Fibroblast of skin of left biceps (primary cell): ENCODE measurements at places on chromosomes 12 and 14.
A peak's percentile ranks its signal among the peaks of the same experiment; 100 is the strongest.

DNA sequence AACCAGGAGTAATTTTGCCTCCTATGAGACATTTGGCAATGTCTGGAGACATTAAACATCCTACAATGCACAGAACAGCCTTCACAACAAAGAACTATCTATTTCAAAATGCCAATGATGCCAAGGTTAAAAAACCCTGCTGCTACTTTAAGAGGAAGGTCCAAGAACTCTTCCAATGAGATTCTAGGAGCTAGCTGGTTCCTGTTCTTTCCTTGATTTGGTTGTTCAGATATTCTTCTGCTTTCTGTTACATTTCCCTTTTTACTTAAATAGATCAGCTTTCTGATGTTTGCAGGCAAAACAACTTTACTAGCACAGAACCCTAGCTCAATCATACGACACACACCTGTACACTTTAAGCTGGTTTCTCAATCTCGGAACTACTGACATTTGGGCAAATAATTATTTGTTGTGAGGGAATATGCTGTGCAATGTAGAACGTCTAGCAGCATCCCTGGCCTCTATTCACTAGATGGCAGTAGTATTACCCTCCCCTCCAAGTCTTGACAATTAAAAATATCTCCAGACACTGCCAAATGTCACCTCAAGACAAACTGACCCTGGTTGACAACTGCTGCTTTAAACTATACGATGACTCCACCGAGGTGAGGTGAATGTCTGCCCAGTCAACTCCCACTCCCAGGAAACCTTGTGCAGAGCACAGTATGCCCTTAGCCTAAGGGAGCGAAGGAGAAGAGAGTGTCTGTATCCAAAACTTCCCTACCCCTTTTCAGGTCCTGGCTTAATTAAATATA lies 4.4 kb downstream of the BLTP3B start:
- no peak for DNase-seq

DNA sequence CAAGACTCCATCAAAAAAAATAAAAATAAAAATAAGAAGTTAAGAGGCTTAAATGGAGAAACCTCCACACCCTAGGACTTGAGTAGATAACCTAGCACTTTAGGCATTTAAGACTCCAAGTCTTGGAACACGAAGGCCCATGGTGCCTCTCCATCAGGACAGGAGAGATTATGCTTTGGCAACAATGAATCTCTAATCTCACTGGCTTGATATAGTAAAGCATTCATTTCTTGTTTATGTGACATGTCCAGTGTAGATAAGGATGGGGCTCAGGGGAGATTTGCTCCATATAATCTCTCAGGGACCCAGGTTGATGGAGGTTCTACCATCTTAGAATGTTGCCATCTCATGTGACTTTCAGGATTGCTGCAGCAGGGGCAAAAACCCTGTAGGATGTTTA lies 117.7 kb upstream of the FUT8 start:
- no peak for DNase-seq

GRCh38 chr14:68593806-68594536 lies 198.9 kb downstream of the ZFP36L1 start:
- peak; percentile 88 for DNase-seq

DNA sequence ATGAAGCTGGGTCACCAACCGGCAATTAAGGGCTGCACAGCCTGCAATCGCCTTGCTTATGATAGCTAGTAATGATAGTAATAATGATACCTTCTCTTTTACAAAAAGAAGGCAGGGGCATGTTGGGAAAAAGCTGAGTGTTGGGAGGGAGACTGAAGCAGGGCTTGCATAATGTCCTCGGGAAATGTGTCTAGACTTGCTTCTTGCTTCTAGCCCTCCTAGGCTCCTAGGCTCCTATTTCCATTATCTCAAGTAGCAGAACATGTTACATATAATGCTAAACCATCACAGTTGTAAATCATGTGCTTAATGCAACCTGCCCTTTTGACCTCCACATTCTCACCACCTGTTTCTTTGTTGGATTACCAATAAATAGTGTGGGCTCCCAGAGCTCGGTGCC lies 18.7 kb downstream of the RERGL start:
- DNase-seq = no peak

DNA sequence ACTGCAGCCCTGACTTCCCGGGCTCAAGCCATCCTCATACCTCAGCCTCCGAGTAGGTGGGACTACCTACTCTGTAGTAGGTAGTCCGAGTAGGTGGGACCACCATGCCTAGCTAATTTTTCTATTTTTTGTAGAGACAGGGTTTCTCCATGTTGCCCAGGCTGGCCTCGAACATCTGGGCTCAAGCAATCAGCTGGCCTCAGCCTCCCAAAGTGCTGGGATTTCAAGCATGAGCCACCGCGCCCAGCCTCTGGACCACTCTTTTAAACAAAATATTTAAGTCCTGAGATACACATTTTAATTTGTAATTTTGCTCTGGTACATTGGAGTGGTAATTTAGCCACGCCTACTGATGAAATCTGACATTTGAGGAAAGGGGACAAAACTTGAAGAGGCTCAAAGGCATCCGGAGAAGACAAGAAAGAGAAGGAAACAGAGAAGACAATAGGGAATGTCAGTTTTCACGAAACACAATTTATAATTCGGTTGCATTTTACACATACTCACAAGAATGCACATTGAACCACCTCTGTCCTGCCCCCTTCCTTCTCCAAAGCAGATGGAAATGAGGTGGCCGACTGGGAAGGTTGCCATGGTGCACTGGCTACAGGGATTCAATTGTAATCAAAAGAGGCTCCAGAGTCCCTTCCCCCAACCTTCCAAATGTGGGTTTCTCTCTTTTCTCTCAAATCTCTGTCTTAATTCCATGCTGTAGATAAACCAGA lies 9.7 kb upstream of the TUBA1A start:
- DNase-seq = peak; percentile 85

GRCh38 chr12:15732341-15733061 lies 56.7 kb downstream of the EPS8 start:
- DNase-seq = no peak

DNA sequence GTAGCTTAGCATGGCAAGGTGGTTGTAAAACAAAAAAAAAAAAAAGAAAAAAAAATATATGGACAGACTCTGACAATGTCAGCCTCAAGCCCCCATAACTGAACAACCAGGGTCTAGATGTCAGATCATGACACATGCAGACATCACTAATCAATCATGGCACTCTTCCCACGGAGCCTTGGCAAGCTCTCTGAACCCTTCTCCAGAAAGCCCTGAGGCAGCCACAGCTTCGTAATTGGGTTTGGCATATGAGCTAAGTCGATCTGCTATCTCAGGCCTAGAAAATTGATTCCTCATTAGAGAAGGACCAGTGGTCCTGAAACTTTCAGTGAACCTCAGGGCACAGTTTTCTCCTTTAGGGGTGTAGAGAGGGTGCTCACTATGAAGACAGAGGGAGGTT lies 112.2 kb downstream of the GPR135 start:
- DNase-seq = no peak

- DNase-seq = no peak
These were observed 10.5 kb downstream of the PRKAB1 start for GRCh38 chr12:119678459-119678858.

GRCh38 chr12:122012184-122012583 lies 9.5 kb upstream of the BCL7A start:
- no peak for DNase-seq
